ENCODE measurements at places on chromosomes 4 and X. TPM values are rescaled to one million over a fixed set of nuclear protein-coding genes. Genes with fewer than 3 reads are reported as not detected.
A peak's percentile ranks its signal among the peaks of the same experiment; 100 is the strongest.

Gene CCSER1
- 7.1 TPM for total RNA-seq

Gene CSN2
- total RNA-seq = not detected

Gene GRID2
- total RNA-seq = not detected

Gene BRS3
- total RNA-seq = not detected

Gene NAA11
- total RNA-seq = not detected

Gene POF1B
- total RNA-seq = 24.1 TPM

Gene SSX1
- total RNA-seq = not detected

Gene MAGEC2
- total RNA-seq = not detected

Gene BCOR
- 21.1 TPM for total RNA-seq

Gene BEX2
- 2.5 TPM for total RNA-seq

Gene LIMCH1
- total RNA-seq = 53.9 TPM

Gene MAGEB1
- not detected for total RNA-seq

Gene MUC7
- not detected for total RNA-seq

Gene CTAG1A
- total RNA-seq = not detected

DNA sequence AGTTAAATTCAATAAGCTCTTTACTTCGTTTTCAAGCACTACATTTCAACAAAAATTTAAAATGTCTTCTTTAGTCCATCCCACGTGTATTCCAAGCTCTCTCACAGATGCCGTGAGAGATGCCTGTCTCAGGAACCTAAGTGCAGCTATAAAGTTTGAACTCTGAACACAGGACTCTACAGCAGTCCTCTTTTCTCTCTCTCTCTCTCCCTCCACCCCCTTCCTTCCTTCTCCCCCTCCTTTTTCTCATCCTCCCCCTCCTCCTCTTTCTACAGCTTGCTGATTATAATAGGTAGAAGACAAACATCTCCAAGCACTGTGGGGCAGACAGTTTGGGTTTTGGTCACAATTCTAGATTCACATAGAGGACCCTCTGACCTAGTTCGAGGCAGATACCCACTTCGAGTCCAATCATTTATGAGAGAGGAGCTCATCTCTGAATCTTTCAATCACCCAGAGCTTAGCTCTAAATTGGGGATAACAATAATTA is 31.5 kb upstream of the DCLK2 start:
- no peak overlapping the region for H3K4me3 ChIP-seq
- DNase-seq = no peak
- no peaks in the 10 kb centered on the region for H3K4me1 ChIP-seq
- no peaks in the 10 kb centered on the region for H3K27me3 ChIP-seq
- no peak overlapping the region for H3K27ac ChIP-seq

- H3K36me3 ChIP-seq = no peaks in the 10 kb centered on the region
- no peak overlapping the region for H3K4me3 ChIP-seq
- no peaks in the 10 kb centered on the region for H3K27me3 ChIP-seq
- DNase-seq = no peak
- H3K27ac ChIP-seq = no peak overlapping the region
- no peaks in the 10 kb centered on the region for H3K4me1 ChIP-seq
Measured at GRCh38 chr4:153181700-153182099, 22.5 kb upstream of the TRIM2 start.

DNA sequence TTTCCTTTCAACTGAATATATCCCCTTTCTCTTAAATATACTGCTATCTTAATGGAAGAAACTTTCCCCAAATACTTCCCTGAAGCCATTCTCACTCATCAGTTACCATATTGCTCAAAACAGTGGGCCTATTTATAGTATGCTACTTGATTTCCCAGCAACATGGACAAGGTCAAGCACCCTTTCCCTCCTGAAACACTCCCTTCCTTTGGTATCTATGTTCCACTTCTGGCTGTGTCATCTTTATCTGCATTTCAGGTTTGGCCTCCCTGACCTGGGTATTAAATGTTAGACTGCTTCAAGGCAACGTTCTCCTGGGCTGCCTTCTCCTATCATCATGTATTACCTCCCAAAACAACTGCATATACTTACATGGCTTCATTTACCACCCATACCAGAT is 101.3 kb downstream of the ZAR1 start:
- H3K4me3 ChIP-seq = no peak overlapping the region
- no peak overlapping the region for H3K27ac ChIP-seq
- H3K27me3 ChIP-seq = no peaks in the 10 kb centered on the region

GRCh38 chr4:107853444-107854355 is 29.0 kb downstream of the SGMS2 start:
- peak overlapping the region; percentile 68 for H3K27ac ChIP-seq
- H3K36me3 ChIP-seq = peaks cover 5% of the 10 kb centered on the region
- H3K4me1 ChIP-seq = peaks cover 26% of the 10 kb centered on the region
- H3K4me3 ChIP-seq = no peak overlapping the region
- no peaks in the 10 kb centered on the region for H3K27me3 ChIP-seq

- DNase-seq = no peak
- no peaks in the 10 kb centered on the region for H3K4me1 ChIP-seq
- H3K4me3 ChIP-seq = no peak overlapping the region
- H3K27ac ChIP-seq = no peak overlapping the region
- no peaks in the 10 kb centered on the region for H3K36me3 ChIP-seq
- peaks cover 13% of the 10 kb centered on the region for H3K27me3 ChIP-seq
Measured at GRCh38 chr4:72817012-72817411, 248.0 kb upstream of the ADAMTS3 start.

- H3K4me1 ChIP-seq = peaks cover 46% of the 10 kb centered on the region
- no peak for DNase-seq
- H3K4me3 ChIP-seq = no peak overlapping the region
- H3K36me3 ChIP-seq = peaks cover 15% of the 10 kb centered on the region
- no peak overlapping the region for H3K27ac ChIP-seq
Measured at GRCh38 chr4:11474146-11474545, 45.5 kb upstream of the HS3ST1 start.

DNA sequence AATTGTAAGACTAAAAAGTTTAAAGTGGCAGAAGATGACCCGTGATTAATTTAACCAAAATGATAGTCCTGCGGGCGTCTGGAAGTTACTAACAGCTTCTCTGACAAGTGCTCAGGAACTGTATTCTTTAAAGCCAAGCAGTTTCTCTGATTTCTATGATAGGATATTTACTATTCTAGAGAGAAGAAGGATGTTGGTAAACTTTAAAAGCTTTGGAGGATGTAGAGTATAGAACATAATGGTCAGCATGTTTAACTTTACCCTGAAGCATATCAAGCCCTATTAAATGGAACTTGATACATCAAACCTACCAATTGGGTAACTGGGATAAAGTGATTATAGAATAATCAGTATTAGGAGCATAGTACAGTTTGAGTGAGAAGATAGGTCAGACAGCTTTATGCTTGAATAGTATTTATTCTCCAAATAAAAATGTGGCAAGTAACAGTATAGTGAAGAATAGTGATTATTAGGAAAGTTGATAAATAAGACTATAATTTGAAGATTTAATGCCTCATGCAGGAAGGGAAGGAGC is 1.8 kb downstream of the STIM2 start:
- no peak for DNase-seq
- peaks cover 35% of the 10 kb centered on the region for H3K36me3 ChIP-seq
- peaks cover 33% of the 10 kb centered on the region for H3K4me1 ChIP-seq

- no peak for DNase-seq
- H3K4me3 ChIP-seq = no peak overlapping the region
- H3K36me3 ChIP-seq = no peaks in the 10 kb centered on the region
- no peak overlapping the region for H3K27ac ChIP-seq
- no peaks in the 10 kb centered on the region for H3K27me3 ChIP-seq
Measured at GRCh38 chr4:180567080-180567479, 1676.1 kb upstream of the TENM3 start.

- H3K4me1 ChIP-seq = peaks cover 9% of the 10 kb centered on the region
- H3K27ac ChIP-seq = no peak overlapping the region
- peak overlapping the region; percentile 76 for H3K4me3 ChIP-seq
- peaks cover 34% of the 10 kb centered on the region for H3K27me3 ChIP-seq
Measured at GRCh38 chr4:54657185-54657550, 589 bp upstream of the KIT start.

DNA sequence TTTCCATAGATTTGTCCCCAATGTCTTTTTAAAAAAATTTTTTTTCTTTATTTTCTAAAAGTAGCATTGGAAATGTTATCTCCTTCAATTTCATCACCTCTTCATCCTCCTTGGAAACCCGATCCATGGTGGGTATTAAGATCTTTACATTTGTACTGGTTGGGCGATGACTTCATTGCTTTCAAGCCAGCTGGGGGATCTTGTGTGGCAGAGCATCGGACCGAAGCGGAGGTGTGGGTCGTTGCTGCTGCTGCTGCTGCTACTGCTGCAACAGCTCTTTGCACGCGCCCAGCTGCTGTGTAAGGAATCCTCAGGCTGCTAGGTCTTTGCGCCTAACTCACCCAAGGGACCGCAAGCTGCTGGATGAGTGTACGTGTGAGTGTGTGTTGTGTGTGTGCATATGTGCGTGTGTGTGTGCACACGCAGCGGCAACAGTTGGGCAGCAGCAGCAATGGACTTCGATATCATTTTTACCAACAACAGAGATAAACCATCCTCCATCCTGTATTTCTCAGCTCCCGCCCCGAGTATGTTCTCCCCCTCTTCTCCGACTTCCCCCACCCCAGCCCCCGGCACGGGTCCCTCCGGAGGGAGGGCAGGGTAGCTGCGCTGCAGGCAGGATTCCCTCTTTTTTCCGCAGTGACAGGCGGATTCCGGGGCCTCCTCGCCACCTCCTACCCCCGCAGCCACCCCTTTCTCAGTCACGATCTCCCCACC is 768 bp upstream of the CDKL5 start:
- peaks cover 17% of the 10 kb centered on the region for H3K36me3 ChIP-seq
- H3K27ac ChIP-seq = peak overlapping the region; percentile 78
- H3K27me3 ChIP-seq = no peaks in the 10 kb centered on the region
- H3K4me1 ChIP-seq = peaks cover 21% of the 10 kb centered on the region

- no peak for DNase-seq
- no peak overlapping the region for H3K27ac ChIP-seq
Measured at GRCh38 chr4:165556383-165556782, 177.6 kb downstream of the CPE start.

DNA sequence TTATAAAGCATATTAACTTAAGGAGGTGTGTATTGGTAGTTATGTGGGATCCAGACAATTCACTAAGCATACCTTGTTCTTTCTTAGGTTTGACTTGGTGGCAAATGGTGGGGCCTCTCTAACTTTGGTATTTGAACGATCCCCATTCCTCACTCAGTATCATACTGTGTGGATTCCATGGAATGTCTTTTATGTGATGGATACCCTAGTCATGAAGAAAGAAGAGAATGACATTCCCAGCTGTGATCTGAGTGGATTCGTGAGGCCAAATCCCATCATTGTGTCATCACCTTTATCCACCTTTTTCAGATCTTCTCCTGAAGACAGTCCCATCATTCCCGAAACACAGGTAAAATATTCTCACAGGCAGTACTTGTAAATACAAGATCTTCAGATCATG is 186.4 kb downstream of the DCTD start:
- H3K4me3 ChIP-seq = no peak overlapping the region
- no peaks in the 10 kb centered on the region for H3K27me3 ChIP-seq
- DNase-seq = no peak
- H3K4me1 ChIP-seq = no peaks in the 10 kb centered on the region
- H3K27ac ChIP-seq = no peak overlapping the region
- H3K36me3 ChIP-seq = no peaks in the 10 kb centered on the region

GRCh38 chr4:156545003-156545785 is 426.4 kb downstream of the PDGFC start:
- no peak for DNase-seq

- H3K36me3 ChIP-seq = peaks cover 5% of the 10 kb centered on the region
- no peak for DNase-seq
- no peak overlapping the region for H3K27ac ChIP-seq
- H3K4me3 ChIP-seq = no peak overlapping the region
- no peaks in the 10 kb centered on the region for H3K27me3 ChIP-seq
Measured at GRCh38 chr4:140100771-140101170, 53.2 kb downstream of the MAML3 start.

DNA sequence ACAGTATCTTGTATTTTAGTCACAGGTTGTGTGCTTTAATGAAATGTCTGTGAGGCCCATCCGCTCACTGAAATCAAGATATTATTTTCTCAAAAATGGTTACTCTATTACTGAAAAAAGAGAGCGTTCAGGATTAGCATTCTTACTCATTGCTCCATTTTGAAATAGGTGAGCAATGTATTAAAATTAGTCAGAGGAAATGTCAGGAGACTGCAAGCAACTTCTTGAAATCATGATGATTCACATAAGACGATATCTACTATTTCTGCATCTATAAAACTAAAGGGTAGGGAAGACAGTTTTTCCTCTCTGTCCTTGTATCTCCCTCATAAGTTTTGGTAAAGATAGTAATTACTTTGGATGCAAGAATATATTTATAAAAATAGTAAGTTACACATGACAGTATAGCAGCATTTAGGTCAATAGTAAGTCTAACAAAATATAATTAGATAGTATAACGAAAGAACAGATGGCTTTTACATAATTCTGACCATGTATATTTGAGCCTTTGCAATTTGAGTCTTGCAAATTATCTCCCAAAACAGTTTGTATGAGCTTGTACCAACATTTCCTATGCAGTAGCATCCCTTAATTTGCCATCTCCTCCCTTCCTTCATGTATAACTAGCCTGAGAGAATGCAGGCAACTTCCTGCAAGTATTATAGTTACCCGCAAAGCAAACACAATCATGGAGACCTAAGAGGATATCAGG is 937.8 kb downstream of the PCDH7 start:
- no peak for DNase-seq
- H3K4me1 ChIP-seq = no peaks in the 10 kb centered on the region
- H3K36me3 ChIP-seq = no peaks in the 10 kb centered on the region
- no peak overlapping the region for H3K4me3 ChIP-seq
- H3K27ac ChIP-seq = no peak overlapping the region
- no peaks in the 10 kb centered on the region for H3K27me3 ChIP-seq

GRCh38 chr4:96753216-96753615 is 913.3 kb downstream of the PDHA2 start:
- no peaks in the 10 kb centered on the region for H3K4me1 ChIP-seq

- no peak overlapping the region for H3K4me3 ChIP-seq
- H3K27ac ChIP-seq = no peak overlapping the region
- H3K36me3 ChIP-seq = no peaks in the 10 kb centered on the region
- H3K27me3 ChIP-seq = peaks cover 77% of the 10 kb centered on the region
- DNase-seq = peak; percentile 40
Measured at GRCh38 chrX:153400146-153401132, 711 bp downstream of the PNMA6E start.

DNA sequence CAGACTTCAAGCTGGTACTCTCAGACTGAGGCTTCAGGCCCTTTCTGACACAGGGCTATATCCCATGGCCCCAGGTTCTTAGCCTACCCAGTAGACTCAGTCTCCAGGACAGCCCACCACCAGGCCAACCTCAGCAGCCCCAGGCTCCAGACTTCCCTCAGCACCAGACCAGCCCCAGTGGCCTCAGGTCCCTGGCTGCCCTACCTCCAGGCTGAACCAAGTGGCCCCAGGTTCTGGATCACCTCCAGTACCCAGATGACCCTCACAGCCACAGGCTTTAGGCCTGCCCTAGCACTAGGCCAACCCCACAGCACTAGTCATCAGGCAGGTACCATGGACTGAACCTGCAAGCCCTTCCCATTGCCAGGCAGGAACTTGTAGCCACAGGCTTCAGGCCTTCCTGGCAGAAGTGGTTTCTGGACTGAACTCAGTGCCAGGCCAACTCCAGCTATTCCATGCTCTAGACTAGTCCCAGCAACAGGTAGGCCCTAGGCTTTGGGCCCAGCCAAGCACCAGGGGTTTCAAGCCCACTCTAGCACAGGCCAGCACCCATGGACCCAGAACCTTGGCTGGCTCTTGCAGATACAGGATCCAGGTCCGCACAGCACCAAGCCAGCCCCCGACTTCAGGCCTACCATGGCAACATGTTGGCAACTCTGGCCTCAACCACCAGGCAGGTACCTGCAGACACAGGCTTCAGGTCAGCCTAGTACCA is 45.7 kb upstream of the MAGED4 start:
- DNase-seq = no peak
- H3K4me3 ChIP-seq = no peak overlapping the region
- H3K36me3 ChIP-seq = no peaks in the 10 kb centered on the region
- no peaks in the 10 kb centered on the region for H3K27me3 ChIP-seq
- H3K4me1 ChIP-seq = no peaks in the 10 kb centered on the region
